PC-9 (cell line): ENCODE measurements at places on chromosomes 4 and X. TPM values are rescaled to one million over a fixed set of nuclear protein-coding genes. Genes with fewer than 3 reads are reported as not detected.

Gene HSPA4L
- total RNA-seq = 4.6 and 5.1 TPM in 2 replicates

Gene USP17L22
- total RNA-seq = not detected in 2 replicates

Gene USO1
- total RNA-seq = 26.5 and 33.9 TPM in 2 replicates

Gene GSPT2
- total RNA-seq = not detected in 2 replicates

Gene MGAT4D
- not detected in 2 replicates for total RNA-seq

DNA sequence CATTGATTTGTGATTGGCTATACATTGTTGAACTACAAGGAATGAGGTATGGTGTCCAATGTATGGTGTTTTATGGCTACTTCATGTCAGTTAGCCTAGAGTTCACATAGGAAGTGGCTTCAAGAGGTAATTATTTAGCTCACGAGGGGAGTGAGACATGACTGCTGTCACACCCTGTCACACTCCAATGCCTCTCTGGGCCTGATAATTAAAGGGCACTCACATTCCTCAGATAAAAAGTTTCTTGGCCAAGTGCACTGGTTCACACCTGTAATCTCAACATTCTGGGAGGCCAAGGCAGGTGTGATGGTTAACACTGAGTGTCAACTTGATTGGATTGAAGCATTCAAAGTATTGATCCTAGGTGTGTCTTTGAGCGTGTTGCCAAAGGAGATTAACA is 65.0 kb upstream of the DDX60 start:
- no peaks in the 10 kb centered on the region for H3K4me1 ChIP-seq
- no peak overlapping the region for H3K27ac ChIP-seq
- DNase-seq = no peak
- H3K4me3 ChIP-seq = no peak overlapping the region
- H3K27me3 ChIP-seq = no peaks in the 10 kb centered on the region

DNA sequence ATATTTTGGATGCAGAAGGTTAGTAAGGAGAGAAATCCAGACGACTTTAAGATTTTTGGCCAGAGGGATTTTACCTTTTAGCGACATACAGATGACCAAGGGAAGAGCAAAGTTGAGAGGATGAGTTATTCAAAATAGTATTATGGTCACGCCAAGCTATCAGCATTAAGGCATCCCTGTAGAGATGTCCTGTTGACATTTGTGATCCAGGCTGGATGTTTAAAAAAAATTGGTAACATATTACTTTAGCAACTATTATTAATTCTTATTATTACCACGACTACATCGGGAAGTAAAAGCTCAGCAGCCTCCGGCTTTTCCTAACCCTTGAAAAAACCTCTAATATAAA is 562 bp upstream of the OSTC start:
- H3K27me3 ChIP-seq = no peaks in the 10 kb centered on the region
- H3K4me1 ChIP-seq = no peaks in the 10 kb centered on the region; the same call in 1 of the 2 replicates
- H3K36me3 ChIP-seq = no peaks in the 10 kb centered on the region
- H3K4me3 ChIP-seq = peak overlapping the region; percentile 99

DNA sequence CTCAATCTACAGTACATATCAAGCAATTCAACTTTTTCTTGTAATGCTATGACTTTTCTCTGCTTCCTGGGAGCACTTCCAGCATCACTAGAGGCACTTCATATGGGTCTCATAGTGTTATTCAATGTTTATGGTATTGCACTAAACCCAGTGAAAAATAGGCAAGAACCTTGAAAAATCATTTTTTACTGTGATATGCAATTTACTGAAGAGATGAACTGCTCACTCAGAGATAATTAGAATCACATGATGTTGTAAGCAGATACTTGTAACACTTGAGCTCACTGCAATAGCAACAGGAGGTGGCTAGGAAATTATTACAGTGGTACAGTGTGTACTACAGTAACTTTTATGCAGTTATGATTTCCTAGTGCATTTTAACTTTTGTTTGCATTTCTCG is 93.3 kb downstream of the RASGEF1B start:
- no peaks in the 10 kb centered on the region for H3K27me3 ChIP-seq
- H3K4me1 ChIP-seq = no peaks in the 10 kb centered on the region
- no peak overlapping the region for H3K4me3 ChIP-seq
- no peak for DNase-seq

GRCh38 chr4:164313853-164314252 is 440.1 kb upstream of the SMIM31 start:
- H3K4me1 ChIP-seq = no peaks in the 10 kb centered on the region
- no peaks in the 10 kb centered on the region for H3K36me3 ChIP-seq
- no peaks in the 10 kb centered on the region for H3K27me3 ChIP-seq
- DNase-seq = no peak

GRCh38 chrX:15988661-15989603 is 134.3 kb upstream of the AP1S2 start:
- no peaks in the 10 kb centered on the region for H3K4me1 ChIP-seq
- H3K27ac ChIP-seq = no peak overlapping the region
- H3K36me3 ChIP-seq = no peaks in the 10 kb centered on the region
- no peaks in the 10 kb centered on the region for H3K27me3 ChIP-seq
- H3K4me3 ChIP-seq = no peak overlapping the region

- peak; percentile 50 for DNase-seq
- no peak overlapping the region for H3K4me3 ChIP-seq
- no peaks in the 10 kb centered on the region for H3K27me3 ChIP-seq
- no peaks in the 10 kb centered on the region for H3K36me3 ChIP-seq
- H3K27ac ChIP-seq = peak overlapping the region; percentile 35
Measured at GRCh38 chr4:141713771-141714445, 77.5 kb downstream of the IL15 start.

DNA sequence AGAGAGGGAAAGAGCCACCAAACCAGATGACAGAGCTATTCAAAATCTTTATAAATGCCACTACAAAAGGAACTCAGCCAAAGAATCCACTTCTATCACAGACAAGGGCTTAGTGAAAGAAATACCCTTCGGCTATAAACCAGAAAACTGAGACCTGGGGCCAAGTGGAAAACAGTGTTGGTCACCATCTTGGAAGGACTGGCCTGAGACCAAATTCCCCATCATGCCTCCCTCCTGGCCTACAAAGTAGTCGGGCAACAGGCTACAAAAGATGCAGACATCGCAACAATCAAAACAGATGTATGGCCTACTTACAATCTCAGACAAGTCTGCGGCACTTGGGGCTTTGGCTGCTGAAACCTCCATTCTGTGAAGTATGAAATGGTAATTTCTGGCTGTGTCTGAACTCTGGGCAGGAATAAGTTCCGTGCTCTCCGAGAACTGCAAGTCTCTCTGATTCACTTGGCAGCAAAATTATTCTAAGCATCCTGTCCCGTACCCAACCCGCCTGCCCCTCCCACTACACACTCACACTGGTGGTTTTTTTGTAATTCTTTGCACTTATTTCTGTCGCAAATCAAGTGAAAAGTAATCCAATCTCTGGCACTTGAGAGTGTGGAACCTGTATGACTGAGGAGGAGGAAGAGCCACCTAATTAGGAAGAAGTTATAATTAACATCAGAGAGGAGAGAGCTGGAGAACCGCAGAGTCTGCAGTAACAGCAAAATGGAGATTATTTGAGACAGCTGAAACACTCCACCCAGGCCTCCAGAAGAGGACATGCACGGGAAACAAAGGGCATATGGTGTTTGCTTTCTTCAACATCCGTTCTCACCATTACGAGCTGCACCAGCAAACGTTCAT is 87.8 kb downstream of the SH3KBP1 start:
- no peaks in the 10 kb centered on the region for H3K4me1 ChIP-seq
- no peak for DNase-seq
- H3K27me3 ChIP-seq = no peaks in the 10 kb centered on the region
- H3K27ac ChIP-seq = no peak overlapping the region
- no peaks in the 10 kb centered on the region for H3K36me3 ChIP-seq
- no peak overlapping the region for H3K4me3 ChIP-seq

DNA sequence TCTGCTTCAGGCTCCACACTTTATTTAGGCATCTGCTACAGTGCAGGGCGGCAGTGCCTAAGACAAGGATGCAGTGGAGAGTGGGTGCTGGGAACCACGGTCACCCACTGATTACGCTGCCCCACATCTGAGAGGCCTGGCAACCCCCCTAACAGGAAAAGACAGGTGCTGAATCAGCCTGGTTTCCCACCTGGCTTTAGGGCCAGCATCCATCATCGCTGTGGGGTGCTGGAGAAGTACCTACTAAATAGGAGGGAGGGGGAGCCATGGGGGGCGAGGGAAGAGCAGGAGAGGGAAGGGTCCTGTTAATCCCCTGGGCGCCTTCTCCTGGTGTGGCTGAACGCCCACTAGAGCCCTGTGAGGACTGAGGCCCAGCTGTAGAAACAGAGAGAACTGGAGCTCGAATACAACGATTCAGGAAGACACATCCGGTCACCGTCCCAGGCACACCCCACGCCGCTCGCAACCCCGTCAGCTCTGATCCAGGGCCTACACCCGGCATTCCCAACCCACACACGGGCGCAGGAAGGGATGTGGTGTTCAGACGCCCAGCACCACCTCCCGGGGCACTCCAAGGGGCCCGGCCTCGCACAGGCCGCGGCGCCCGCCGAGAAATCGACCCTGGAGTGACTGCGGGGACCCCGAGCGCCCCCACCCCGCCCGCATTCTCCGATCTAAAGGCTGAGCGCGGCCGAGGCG is 554 bp downstream of the DCTD start:
- H3K36me3 ChIP-seq = no peaks in the 10 kb centered on the region; the same call in 1 of the 2 replicates
- DNase-seq = no peak
- no peaks in the 10 kb centered on the region for H3K27me3 ChIP-seq
- H3K4me1 ChIP-seq = 0 out of 2 replicates have a peak, but pooled peaks cover 4% of the 10 kb centered on the region
- 0 out of 2 replicates have a peak overlapping the region, but pooled peaks have one; percentile 26 for H3K27ac ChIP-seq
- H3K4me3 ChIP-seq = peak overlapping the region; percentile 79; the same call in 1 of the 2 replicates

- no peaks in the 10 kb centered on the region for H3K4me1 ChIP-seq
- no peaks in the 10 kb centered on the region for H3K36me3 ChIP-seq
- no peak overlapping the region for H3K4me3 ChIP-seq
- H3K27me3 ChIP-seq = 0 out of 2 replicates have a peak, but pooled peaks cover under 1% of the 10 kb centered on the region
- H3K27ac ChIP-seq = no peak overlapping the region
Measured at GRCh38 chrX:153803211-153804099, 9.0 kb downstream of the SSR4 start.

- no peaks in the 10 kb centered on the region for H3K36me3 ChIP-seq
- H3K27ac ChIP-seq = no peak overlapping the region
- no peak overlapping the region for H3K4me3 ChIP-seq
- no peak for DNase-seq
- H3K27me3 ChIP-seq = no peaks in the 10 kb centered on the region
Measured at GRCh38 chrX:23765449-23765848, 17.5 kb upstream of the SAT1 start.
